ENCODE measurements at places on chromosomes 7 and 10.

DNA sequence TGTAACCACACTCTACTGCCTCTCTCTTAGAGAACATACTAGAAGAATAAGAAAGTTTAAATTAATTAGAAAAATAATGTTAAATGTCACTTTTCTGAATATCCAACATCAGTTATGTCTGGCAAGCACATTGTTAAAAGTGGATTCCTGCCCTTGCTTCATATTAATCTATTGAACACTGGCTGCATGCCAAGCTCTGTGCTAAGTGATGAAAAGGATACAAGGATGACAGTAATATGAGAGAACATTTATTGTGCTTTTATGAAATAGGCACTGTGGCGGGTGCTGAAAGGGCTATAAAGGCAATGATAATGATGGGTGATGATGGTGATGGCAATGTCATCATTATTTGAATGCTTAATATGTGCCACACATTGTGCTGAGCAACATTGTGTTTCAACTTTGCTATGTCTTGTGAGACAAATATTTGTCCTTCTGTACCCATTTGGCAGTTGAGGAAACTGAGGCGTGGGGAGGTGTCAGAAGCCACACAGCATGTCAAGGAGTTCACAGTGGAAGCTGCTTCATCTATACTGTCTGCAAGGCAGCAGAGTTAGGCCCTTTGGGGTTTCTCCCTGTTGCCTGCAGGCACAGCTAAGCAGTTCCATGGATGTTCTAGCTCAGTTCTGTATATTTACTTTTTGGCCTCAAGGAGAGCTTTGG, 64.2 kb upstream of the RAPGEF5 start:
- DNase-seq: no peak

DNA sequence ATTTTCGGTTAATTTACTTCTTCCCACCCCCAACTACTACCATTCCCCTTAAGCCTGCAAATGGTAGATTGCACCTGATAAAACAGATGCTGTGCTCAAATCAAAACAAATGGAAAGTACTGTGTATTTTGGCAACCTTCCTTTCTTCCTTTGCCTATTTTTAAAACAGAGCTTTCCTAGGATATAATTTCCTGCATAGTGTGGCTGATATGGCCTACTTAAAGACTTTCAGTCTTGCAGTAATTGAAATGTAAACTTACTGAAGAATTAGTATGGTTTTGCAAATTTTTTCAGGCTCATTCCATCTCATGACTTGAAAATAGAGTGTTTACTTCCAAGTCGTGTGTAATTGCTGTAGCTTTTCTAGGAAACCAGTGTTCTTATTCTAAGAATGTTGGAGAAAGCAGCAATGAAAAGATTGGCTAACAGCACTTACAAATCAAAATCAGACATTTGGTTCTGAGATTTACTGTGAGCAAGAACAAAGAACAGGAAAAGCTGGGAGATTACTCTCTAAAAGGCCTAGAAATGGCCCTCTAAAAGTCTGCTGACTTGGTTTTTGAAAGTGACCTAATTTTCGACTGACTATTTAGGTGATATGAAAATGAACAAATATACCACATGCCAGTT, 52.0 kb downstream of the REEP3 start:
- no peak for DNase-seq

DNA sequence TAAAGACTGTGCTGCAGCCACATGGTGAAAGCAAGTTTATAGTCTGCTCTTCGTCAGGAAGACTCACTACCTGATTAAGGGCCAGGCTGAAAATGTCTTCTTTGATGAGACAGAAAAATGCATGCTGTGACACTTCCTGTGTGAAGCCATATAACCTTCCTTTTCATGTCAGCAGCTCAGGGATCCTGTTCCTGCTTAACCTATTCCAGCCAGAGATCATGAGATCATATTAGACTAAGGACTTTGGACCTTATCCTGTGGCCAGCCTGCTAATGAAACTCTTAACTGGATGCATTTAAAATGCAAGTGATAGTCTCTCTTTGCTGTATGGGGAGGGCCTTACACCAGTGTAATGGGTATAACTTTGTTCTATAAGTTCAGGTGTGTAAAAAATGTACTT, 165.2 kb downstream of the PTEN start:
- DNase-seq: no peak

DNA sequence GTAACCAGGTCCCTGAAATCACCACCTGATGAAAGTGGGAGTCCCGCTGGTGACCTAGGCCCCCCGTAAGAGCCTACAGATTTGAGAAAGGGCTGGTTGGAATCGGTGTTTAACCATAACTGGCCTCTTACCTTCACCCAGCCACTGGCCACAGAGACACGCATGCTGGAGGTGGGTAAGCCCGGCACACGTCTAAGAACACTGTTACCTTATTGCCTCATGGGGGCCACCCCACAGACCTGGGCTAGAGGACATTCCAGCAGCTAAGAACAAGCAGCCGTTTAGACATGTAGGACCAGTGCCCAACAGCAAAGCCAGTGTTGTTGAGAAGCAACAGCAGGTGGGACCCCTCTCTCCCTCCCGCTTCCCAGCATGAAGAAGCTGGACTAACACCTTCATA, 2.5 kb upstream of the GDF2 start:
- DNase-seq: no peak

- no peak for DNase-seq
These were observed 122.9 kb upstream of the MYO3A start for GRCh38 chr10:25811052-25811685.

GRCh38 chr7:109611656-109612055, 1042.0 kb downstream of the DNAJB9 start:
- no peak for DNase-seq

- no peak for DNase-seq
These were observed 916 bp downstream of the LAMB1 start for GRCh38 chr7:108001764-108002725.

- no peak for DNase-seq
These were observed 5.8 kb downstream of the MCU start for GRCh38 chr10:72697716-72698115.

DNA sequence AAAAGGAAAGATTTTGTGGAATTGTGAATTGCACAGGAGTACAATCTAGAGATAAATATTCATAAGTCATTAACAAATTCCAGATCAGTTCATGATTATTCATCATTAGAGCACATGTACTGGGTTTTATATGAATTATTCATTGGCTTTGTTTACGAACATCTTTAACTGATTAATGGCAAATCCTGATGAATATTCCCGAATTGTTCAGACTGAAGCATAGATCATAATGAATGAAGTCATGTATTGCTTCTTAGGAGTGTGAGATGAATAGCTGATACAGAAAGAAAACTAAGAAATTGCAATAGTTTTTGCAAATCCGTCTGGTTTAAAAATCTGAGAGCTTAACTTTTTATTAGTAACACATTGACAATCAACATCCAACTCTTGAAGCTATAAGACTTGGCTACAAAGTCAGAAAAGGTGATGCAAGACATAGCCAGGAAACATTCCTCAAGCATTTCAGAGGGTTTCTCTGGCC, 183.6 kb upstream of the DGKB start:
- no peak for DNase-seq

- DNase-seq: no peak
These were observed 750.7 kb downstream of the MAGI2 start for GRCh38 chr7:78702770-78703169.

DNA sequence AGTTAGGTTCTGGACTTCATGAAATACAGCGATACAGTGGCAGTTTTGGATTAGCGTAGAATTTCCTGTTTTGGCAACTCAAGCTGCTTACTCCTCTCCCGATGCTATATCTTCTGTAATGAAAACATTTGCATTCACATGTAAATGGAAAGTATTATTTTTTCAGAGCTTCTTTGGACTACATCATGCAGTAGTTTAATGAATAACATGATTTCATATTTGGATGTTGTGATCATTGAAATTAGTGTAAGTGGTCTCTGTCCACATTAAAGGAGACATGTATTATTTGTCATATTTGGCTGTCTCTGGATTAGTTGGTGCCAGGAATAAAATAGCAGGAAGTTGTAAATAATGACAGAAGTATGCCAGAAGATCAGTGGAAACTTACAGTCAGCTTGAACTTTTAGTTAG, 331.6 kb downstream of the GFRA1 start:
- no peak for DNase-seq

GRCh38 chr10:30456266-30456665, 22.3 kb downstream of the MAP3K8 start:
- peak; percentile 91 for DNase-seq

DNA sequence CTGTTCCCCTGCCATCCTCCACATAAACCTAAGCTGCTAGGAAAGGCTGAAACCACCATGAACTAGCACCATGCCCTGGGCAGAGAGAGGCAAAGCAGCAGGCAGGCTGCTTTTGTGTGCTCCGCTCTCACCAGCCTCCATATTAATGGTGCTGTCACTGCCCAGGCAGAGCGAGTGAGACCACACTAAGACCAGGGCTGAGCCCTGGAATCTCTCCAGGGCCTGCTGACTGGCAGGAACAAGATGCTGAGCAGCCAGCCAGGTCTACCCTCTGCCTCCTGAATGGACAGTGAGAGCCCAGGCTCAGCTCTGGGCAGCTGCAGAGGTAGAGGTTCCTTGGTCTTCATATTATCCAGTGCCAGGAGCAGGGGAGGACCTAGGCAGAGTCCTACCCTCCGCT, 1.6 kb upstream of the CRHR2 start:
- no peak for DNase-seq

DNA sequence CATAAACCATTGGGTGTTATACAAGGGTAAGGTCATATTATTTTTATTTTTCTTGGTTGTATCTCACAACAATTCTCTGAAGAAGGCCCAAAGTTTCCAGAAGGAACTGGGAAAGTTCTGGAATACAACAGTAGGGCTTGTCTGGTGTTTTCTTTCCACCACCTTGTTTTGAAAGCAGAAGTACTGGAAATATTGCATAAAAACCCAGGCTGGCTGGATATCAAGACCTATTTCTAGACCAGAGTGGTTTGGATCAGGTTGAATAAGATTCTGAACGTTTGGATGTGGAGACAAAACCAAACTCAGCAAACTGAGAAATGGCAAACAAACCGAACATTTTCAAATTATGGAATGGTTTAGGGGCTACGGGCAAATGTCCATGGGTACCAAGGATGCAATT, 182.6 kb upstream of the FZD8 start:
- DNase-seq: no peak

GRCh38 chr7:1486571-1486970, 17.6 kb downstream of the INTS1 start:
- no peak for DNase-seq

GRCh38 chr7:24786941-24787340, 29.7 kb upstream of the GSDME start:
- peak; percentile 91 for DNase-seq

- DNase-seq: no peak
These were observed 498.7 kb upstream of the C7orf33 start for GRCh38 chr7:148091882-148092281.
